Stimulated activated CD8-positive, alpha-beta memory T cell treated with anti-CD3 and anti-CD28 coated beads, Interleukin-7, amount 100 ng/mL, for 1 hour (primary cell): ENCODE measurements at places on chromosomes 7 and 10.

- DNase-seq = no peak
Observed at GRCh38 chr10:131155218-131155875, 156.2 kb downstream of the TCERG1L start.

DNA sequence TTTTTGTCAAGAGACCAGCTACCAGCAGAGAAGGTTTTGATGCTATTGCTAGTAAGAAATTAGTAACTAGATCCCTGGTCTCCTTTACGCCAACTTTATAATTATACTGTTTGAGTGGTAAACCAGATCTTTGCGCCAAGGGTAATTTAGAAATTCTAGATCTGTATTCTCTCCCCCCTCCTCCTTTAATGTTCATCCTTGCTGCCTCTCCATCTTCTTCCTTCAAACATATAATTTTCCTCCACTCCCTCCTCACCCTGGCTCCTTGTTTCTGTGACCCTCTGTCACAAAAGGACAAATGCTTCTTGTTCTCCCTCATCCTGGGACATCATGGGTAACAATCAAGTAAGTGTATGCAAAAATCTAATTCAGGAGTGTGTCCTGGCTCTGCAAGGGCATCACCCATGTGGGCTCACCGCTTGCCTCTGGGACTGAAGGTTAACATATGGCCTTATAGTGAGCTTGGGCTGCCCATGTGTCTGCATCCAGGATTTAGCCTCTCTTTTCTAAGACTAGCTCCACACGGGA is 121.2 kb downstream of the BAMBI start:
- no peak for DNase-seq

- DNase-seq = no peak
Observed at GRCh38 chr10:29879862-29880261, 179.5 kb downstream of the JCAD start.

DNA sequence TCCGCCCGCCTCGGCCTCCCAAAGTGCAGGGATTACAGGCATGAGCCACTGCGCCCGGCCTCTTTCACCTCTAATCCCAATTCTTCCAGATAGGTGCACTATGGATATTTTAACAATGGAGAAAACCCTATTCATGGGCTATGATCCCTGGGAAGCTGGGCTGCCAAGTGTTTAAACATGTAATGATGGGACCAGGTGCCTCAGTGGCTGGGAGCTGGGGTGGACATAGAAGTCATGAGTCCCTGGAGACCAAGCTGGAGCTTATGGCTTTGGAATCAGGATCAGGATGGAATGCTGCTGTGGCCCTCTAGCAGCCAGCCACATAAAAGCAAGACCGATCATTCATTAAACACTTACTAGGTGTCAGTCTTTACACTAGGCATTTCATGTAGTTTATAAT is 41.8 kb upstream of the IGFBP3 start:
- no peak for DNase-seq

- DNase-seq = no peak
Observed at GRCh38 chr10:33791272-33791660, 456.8 kb upstream of the NRP1 start.

- DNase-seq = no peak
Observed at GRCh38 chr10:109019001-109019424, 904.3 kb downstream of the XPNPEP1 start.

DNA sequence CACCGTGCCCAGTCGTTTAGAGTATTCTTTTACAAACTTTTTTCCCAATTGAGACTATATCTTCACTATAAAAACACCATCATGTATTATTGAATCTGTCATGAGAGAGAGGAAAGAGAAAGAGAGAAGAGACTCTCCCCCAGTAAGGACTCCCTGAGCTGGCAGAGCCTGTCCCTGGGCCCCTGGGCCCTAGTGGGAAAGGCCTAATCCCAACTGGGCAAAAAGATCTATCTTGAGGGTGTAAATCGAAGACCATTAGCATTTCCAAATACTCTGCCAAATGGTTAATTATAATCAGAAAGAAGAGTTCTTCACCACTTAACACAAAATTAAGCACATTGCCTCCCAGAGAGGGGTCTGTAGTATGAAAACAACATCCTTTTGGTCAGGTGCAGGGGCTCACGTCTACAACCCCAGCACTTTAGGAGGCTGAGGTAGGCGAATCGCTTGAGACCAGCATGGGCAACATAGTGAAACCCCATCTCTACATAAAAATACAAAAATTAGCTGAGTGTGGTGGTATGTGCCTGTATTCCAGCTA is 108.2 kb downstream of the SKIDA1 start:
- no peak for DNase-seq

DNA sequence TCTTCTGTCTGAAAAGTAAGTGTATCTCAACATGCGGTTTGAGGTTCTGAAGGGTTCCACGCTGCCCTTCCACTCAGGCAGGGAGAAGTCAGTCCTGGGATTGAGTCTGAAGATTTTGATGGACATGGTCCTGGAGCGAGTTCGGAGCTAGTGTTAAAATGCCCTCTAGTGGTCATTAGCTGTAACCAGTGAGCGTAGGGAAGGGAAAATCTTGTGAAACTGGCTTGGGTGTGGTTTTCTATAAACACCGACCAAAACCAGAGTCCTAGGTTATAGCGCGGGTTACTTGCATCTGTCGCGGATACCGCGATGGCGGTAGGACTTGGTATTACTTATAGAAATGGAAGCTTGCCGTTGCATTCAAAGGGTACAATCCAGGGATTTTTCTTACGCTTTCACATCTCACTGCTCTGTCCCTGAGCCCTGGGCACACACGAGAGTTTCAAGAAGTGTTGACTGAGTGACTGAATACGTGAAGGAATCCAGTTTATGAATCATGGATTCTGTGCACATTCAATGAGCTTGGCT is 348.2 kb upstream of the C7orf33 start:
- no peak for DNase-seq

GRCh38 chr7:85175217-85175616 is 11.6 kb downstream of the SEMA3D start:
- no peak for DNase-seq

DNA sequence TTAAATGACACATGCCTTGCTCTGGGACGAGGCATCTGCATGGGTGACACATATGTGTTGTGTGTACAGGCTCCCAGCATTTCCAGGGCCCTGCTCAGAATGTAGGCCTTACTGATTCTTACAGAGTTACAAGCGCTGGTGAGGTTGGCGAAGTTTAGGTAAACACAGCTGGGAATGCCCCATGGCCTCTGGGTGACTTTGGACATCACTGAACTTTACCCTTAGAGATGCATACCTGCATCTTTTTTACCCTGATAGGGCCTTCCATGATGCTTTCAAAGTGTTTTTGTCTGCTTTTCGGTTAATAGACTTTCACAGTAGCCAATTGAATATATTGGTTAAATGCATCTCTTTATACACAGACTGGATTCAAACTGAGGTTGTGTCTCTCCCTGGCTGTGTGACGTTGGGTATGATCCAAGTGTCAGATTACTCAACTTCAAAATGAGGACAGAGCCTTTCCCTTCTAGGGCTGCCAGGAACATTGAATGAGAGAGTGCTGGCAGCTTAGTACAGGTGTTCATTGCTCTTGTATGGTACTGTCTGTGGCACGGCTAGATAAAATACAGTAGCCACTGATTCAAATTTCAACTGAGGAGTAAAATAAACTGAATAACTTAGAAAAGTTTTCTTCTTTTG is 29.5 kb downstream of the EGFR start:
- no peak for DNase-seq

DNA sequence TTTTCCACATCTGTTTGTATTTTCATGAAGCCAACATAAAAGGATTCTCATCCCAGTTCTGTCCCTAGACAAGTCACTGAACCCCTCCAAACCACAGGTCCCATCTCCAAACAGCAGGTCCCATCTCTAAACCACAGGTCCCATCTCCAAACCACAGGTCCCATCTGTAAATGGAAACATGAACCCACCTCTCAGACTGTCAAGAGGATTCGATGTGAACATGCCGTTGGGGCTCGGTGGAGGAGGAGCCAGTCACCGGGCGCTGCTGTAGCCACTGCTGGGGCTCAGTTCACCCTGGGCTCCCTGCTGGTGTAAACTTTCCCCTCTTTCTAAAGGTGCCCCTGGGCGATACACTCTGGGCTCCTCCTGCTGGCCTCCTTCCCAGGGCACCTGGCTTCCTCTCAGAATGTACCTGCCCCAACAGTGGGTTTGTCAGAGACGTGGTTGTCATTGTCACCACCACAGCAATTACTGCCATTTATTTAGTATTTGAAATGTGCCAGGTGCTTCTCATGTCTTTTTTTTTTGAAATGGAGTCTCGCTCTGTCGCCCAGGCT is 13.0 kb downstream of the LHPP start:
- DNase-seq = no peak

- DNase-seq = no peak
Observed at GRCh38 chr10:57288754-57289153, 927.7 kb upstream of the ZWINT start.

DNA sequence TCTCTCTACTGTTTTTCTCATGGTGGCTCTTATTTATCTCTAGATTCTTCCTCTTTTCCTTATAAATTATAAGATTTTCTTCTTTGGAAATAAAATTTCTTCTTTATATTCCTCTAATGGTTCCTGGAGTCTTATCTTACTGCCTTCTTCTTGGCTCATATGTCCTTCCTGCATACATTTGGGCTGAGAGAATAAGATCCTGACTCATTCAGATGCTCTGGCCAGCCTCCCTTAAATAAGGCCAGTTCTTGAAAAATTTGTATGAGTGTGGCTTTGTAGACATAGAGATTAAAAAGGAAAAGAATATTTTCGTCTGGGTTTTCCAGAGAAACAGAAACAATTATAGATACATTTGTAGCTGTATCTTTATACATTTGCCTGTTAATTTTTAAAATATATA is 411.3 kb downstream of the KIF20B start:
- DNase-seq = no peak

DNA sequence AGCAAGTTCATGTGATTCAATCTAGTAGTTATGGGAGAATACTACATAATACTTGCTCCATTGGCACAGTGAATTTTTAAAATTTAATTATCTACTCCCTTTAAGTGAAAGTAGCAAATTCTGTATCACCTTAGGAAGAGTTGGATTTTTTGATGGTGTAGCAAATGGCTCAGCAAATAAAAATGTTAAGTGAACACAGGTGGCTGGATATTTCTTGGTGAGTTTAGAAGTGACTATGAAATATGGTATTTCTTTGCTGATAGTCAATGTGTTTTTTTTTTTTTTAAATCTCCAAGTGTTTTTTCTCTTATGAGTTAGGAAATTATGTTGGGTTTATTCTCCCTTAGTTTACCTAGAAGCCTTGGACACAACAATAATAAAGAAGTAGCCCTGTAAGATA is 67.8 kb downstream of the CREM start:
- no peak for DNase-seq

- DNase-seq = no peak
Observed at GRCh38 chr7:53003653-53004445, 31.6 kb upstream of the POM121L12 start.

DNA sequence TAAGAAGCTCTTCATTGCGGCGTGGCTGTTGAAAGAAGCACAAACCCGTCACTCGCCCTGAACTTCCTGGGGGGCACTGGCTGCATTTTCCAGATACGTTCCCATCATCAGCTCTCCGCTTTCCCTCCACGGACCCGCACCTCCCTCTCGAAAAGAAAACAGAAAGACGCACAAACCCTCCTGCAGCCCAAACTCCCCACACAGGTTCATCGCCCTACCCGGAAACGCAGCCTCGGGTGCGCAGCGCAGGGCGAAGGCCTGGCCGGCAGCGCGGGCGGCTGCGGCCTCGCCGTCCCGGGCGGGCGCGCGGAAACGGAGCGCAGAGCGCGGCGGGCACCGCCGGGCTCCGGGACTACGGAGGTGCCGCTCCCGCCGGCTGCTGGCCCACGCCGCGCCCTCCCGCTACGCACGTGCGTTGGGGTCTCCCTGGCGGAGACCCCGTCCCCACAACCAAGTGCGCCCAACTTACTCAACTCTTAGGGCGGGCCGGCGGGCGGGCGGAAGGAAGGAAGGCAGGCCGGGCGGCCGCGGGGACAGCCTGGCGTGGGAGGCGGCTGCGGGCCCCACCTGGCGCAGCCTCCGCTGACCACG is 822 bp downstream of the ZNF800 start:
- peak; percentile 16 for DNase-seq

GRCh38 chr10:70364772-70365091 is 17.7 kb downstream of the LRRC20 start:
- DNase-seq = no peak

GRCh38 chr10:102835007-102835482 is 2.2 kb downstream of the CYP17A1 start:
- DNase-seq = peak; percentile 60

GRCh38 chr10:8048281-8049008 is 6.0 kb upstream of the GATA3 start:
- no peak for DNase-seq

DNA sequence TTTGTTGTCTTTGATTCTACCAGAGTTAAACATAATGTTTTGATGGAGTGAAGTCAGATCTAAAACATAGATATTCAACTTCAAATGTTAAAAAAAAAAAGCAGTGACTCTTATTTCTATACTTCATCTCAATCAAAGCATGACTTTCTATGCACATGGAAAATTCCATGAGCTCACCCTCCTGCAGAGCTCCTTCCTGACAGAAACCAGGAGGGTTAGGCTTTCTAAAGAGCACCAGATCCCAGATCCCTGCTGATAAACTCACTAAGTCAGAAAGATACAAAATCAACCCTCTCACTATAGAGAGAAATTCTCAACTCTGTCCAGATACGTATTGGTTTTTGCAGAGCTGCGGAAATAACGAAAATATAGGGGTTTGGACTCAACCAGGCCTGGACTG is 122.6 kb downstream of the FAM107B start:
- no peak for DNase-seq

DNA sequence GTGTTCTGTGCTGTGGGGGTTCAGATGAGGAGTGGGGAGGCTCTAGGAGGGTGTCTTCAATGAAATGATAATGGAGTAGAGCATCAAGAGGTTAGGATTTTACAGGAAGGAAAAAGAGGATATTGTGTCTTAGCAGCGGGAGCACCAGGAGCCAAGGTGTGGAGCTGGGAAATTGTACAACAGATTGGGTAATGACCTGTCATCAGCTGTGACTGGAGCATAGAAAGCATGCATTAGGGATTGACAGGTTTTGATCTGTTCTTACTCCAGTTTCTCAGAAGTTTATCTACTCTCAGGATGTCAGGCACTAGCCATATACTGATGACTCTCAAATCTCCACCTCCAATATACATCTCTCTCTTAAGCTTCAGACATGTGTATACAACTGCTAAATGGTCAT is 196.9 kb downstream of the ARHGAP12 start:
- DNase-seq = no peak

- DNase-seq = no peak
Observed at GRCh38 chr10:95572131-95572820, 11.1 kb upstream of the SORBS1 start.

DNA sequence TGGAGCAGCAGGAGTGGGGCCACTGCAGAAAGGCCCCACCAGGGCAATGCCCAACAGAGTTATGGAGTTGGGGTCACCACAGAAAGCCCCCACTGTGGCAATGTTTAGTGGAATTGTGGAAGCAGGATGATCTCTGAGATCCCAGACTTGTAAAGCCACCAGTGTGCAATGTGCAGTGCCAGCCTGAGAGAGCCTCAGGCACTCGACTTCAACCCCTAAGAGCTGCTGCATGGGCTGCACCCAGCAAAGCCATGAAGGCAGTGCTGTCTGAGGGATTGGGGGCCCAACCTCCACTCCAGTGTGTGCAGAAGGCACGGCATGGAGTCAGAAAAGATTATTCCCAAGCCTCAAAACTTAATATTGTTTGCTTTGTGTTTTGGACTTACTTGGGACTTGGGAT is 20.4 kb downstream of the SAMD9 start:
- DNase-seq = no peak

- DNase-seq = no peak
Observed at GRCh38 chr7:91287371-91288084, 23.3 kb downstream of the FZD1 start.
